ENCODE measurements at places on chromosomes 4 and X.

DNA sequence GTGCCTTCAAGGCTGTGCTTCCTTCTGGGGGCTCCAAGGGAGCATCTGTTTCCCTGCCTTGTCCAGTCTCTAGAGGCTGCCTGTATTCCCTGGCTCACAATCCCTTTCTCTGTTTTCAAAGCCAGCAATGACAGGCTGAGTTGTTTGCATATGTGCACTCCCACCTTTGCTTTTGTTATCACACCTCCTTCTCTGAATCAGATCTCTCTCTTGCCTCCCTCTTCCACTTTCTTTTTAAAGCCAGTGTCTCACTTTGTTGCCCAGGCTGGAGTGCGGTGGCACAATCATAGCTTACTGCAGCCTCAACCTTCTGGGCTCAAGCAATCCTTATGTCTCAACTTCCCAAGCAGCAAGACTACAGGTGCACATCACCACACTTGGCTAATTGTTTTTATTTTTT, 37.1 kb upstream of the LEF1 start:
- DNase-seq = no peak

- DNase-seq = no peak
Observed at GRCh38 chrX:105694839-105695238, 127.5 kb upstream of the NRK start.

GRCh38 chr4:7197910-7198309, 5.6 kb downstream of the SORCS2 start:
- peak; percentile 20 for DNase-seq

DNA sequence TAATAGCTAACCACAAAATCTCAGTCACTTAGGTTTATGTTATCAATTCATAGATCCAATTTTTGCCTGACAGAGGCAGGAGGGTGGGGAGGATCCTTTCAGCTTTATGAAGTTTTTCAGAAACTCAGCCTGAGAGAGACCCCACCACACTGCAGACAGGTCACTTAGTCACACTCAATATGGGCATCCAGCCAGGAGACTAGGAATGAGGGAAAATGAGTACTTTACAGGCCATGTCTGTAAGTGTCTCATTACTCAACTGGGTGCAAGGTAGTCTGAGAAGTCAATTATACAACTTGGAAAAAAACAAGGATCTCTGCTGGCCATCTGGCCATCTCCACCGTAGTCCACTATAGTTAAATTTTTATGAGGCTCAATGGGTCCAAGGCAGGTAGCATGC, 365.9 kb downstream of the INPP4B start:
- peak; percentile 33 for DNase-seq

GRCh38 chr4:54063737-54064316, 578 bp downstream of the CHIC2 start:
- DNase-seq = peak; percentile 49

DNA sequence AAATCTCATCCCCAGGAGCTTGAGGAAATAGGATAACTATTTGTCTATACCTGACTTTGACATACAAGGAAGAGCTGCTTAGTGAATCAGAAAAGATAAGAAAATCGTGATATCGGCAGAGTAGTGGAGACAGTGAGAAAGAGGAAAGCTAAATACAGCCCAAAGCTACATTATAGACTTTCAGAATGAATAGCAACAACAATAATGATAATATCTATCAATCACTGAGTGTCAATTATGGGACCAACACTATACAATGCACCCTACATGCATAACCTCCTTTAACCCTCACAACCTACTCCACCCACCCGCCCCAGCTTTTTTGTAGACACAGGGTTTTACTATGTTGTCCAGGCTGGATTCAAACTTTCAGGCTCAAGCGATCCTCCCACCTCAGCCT, 205.1 kb downstream of the PPP3CA start:
- DNase-seq = no peak

DNA sequence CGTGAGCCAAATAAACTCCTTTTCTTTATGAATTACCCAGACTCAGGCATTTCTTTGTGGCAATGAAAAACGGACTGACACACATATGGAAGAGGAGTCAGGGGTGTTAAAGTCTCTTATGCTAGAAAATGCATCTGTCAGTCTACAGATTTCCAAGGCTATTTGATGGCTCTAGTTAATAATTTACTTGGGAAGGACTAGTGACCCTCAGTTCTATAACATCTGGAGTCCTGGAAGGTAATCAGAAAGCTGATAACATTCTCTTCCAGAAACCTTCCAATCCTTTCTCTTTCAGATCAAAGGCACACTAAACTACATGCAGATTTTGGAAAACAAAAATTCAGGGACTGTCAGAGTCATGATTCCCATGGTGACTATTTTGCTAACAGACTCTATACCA, 142.0 kb upstream of the TEX13D start:
- no peak for DNase-seq

- no peak for DNase-seq
Observed at GRCh38 chr4:87122252-87122651, 98.2 kb downstream of the KLHL8 start.

DNA sequence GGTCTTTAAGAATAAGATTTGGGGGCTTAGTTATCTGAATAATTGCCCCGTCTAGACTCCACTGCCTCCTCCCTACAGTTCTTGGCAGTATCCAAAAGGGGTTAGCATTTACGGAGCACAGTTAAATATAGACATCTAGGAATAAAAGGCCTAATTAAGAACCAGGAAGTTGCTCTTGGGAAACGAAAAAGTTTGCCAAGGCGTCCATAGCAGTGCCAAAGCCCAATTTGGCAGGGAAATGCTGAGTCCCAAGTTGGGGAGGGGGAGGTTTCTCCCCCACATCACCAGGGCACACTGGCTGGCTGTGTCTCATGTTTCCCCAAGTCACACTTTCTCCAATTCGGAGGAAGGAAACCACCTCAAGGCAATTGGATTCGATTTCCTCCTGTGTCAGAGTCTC, 338.7 kb downstream of the FBXW7 start:
- DNase-seq = no peak

GRCh38 chrX:13239272-13239671, 80.6 kb downstream of the ATXN3L start:
- no peak for DNase-seq

- no peak for DNase-seq
Observed at GRCh38 chrX:64580605-64581004, 185.4 kb upstream of the MTMR8 start.

GRCh38 chr4:183342541-183343533, 20.6 kb upstream of the CLDN24 start:
- DNase-seq = peak; percentile 59

- peak; percentile 10 for DNase-seq
Observed at GRCh38 chr4:17726911-17727310, 54.5 kb downstream of the FAM184B start.

GRCh38 chrX:85109235-85109634, 105.6 kb downstream of the APOOL start:
- DNase-seq = peak; percentile 13

- no peak for DNase-seq
Observed at GRCh38 chr4:36024901-36025660, 219.2 kb downstream of the ARAP2 start.

- DNase-seq = peak; percentile 85
Observed at GRCh38 chr4:139890816-139891215, 225.2 kb downstream of the MGST2 start.

DNA sequence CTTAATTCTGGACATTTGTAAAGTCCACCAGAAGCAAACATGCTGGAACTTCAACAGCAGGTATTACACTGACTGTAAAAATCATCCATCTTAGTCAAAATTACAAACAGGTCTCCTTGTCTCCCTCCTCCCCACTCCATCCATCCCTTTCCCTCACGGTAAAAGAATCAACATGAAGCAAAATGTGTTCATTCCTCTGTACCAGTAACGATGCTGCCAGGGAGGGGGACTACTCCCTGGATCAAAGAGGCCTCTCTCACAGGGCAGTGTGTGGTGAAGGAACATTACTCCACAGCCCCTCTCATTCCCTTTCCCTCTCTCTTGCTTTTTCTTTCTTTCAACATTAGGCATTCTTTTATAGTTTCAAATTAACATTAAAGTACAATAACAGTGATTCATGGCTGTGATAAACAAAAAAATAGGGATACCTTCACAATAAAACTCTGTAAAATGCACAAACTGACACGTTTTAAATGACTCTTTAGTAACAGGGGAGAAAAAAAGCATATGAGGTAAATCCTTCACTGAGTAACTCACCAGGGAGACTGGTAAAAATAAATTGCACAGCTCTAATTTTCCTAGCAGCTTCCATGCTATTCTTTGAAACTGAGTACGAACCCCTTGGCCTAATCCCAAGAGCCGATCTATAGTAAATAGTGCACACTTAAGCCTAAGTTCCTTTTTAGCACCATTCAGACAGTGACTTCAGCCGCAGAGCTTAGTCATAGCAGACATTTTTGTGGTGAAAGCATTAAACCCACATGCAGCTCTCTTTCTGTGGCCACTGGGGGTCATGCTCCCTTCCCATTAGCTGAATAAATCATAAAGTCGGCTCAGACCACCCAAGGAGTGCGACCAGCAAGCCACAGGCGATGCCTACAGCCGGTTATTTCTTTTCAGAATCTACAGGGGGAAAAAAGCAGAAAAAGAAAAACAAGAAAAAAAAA, 215.6 kb upstream of the GYPA start:
- peak; percentile 78 for DNase-seq

GRCh38 chr4:105122350-105122749, 24.3 kb upstream of the TET2 start:
- peak; percentile 14 for DNase-seq

DNA sequence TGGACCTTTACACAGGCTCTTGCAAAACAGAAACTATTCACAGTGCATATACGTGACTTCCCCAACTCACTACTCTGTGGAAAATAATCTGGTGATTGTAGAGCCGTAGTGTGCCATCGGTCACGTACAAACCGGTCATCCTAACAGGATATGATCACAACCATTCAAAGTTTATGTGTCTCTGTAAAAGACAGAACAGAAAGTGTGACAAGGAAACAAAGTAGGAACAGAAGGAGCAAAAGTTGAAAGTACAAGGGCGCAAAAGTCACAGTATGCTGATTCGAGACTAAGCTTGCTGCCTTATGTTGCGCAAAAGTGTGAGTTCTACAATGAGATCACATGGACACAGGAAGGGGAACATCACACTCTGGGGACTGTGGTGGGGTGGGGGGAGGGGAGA, 18.6 kb downstream of the MEPE start:
- DNase-seq = no peak

DNA sequence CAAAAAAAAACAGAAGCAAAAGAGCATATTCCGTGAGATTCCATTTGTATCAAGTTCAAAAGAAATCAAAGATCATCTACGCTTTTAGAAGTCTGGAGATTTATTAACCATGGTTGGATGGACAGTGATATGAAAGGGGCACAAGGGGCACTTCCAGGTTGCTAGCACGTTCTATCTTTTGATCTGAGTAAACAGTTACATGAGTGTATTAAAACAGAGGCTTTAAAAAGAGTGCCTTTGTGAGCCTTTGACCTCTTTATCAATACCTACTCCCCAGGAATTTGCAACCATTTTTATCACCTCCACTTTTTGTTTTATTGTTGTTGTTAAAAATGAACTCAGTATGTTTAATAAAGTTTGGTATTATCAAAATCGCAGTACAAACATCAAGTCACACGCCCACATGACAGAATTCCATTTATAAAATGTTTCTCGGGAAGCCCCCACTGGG, 72.4 kb upstream of the UCP1 start:
- DNase-seq = no peak

- no peak for DNase-seq
Observed at GRCh38 chr4:177380730-177381287, 61.4 kb downstream of the AGA start.

GRCh38 chr4:118397623-118397979, 44.8 kb upstream of the PRSS12 start:
- DNase-seq = no peak

GRCh38 chr4:37803348-37803973, 23.0 kb upstream of the PGM2 start:
- DNase-seq = peak; percentile 67

GRCh38 chr4:88659055-88659889, 38.4 kb downstream of the NAP1L5 start:
- DNase-seq = peak; percentile 87

GRCh38 chr4:53089936-53090729, 228.0 kb downstream of the RASL11B start:
- peak; percentile 16 for DNase-seq

GRCh38 chrX:101986586-101986985, 54.8 kb upstream of the ZMAT1 start:
- DNase-seq = no peak

DNA sequence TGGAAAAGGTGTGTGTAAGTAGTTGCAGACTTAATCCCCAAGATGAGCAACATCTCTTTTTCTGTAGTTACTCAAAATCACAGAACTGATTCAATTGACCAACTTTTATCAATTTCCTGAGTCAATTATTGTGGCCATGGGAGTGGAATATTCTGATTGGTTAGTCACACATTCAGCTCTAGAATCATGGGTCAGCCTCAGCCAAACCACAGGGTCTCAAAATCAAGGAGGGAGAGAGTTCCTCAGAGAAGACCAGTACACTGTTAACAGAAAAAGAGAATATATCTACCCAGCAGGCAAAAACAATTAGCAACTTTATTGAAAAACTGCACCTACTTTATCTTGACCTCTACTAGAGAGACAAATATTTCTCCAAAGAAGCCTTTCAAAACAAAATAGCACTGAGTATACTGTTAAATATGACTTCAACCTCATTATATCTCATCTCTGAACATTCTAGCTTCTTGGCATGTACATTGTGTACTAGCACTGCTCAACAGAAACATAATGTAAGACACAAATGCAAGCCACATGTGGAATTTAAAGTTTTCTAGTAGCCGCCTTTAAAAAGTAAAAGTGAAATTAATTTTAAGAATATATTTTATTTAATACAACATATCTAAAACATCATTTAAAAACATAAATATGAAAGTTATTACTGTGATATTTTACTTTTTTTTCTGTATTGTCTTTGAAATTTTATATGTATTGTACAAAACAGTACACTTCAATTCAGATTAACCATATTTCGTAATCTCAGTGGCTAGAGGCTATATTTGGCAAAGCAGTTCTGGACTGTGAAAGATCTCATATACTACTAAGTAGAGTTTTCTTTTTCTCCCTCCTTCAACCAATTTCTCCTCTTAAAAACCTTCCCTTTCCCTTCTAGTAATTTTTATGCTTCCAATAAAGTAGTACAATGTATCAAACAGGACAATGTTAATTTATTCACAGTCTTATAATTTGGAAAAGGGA, 11.8 kb upstream of the LCORL start:
- DNase-seq = peak; percentile 37

DNA sequence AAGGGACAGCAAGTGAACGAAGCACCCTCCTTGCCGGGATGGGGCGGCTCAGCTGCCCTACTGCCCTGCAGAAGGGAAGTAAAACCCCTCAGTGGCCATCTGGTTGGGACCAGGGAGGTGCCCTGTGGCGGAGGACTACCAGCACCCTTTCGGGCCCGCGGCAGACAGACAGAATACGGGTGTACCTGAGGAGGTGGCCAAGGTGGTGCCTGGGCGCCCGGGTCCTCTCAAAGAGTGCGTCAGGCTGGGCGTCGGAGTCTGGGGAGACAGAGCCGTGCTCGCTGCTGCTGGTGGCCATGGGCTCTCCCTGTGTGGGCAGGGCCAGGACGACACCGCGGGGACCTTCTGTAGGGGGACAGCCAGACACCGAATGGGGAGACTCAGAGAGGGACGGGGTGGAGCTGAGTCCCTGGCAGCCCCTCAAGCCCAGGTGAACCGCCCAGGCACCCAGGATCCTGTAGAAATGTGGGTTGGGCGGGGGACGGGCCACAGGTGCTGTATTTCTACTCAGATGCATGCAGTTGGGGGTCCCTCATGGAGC, 29.7 kb downstream of the PDHA1 start:
- no peak for DNase-seq

GRCh38 chrX:51853251-51853650, 40.2 kb upstream of the MAGED1 start:
- no peak for DNase-seq

GRCh38 chr4:21374641-21375368, 573.8 kb downstream of the KCNIP4 start:
- no peak for DNase-seq

All from GM23248 (cell line).